ENCODE measurements at places on chromosomes 2 and 18.

- DNase-seq, result no peak
These were observed 219.0 kb upstream of the DSEL start for GRCh38 chr18:67735506-67735905.

GRCh38 chr2:151027151-151027550 lies 234.5 kb downstream of the RBM43 start:
- DNase-seq, result no peak

- peak; percentile 36 for DNase-seq
These were observed at the start of gene HK2 for GRCh38 chr2:74833418-74834233. Gene HK2 (plus strand): TSS chr2:74834127. CDS start chr2:74834581, 454 bp downstream.

- no peak for DNase-seq
These were observed 115.3 kb upstream of the CELF4 start for GRCh38 chr18:37680911-37681310.

DNA sequence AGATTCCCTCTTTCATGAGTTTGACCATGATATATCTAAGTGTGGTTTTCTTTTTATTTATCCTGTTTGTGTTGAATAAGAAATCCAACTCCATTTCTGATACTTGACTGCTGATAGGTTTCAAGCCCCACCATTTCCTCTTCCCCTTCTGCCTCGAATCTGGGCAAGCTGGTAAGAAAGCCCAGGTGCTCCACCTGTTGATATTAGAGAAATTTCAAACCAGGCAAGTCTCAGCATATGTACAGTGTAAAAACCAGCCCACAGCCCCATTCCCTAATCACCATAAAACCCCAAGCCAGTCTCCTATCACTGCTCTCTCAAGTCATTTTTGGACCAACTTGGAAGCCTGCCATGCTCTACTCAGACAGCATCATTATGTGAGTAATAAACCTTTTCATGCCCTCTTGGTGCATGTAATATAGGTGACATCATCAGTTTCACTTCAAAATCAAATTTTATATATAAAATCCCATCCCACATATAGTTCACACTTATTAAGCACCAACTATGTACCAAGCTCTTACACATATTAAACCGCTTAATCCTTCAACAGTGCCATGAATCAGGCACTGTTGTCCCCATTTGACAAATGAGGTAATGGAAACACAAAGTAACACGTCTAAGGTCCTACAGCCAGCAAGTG lies 46.6 kb downstream of the SMAD2 start:
- DNase-seq, result no peak

GRCh38 chr2:50974940-50975339 lies 57.0 kb downstream of the NRXN1 start:
- no peak for DNase-seq

GRCh38 chr18:44835703-44836102 lies 155.0 kb downstream of the SETBP1 start:
- no peak for DNase-seq

DNA sequence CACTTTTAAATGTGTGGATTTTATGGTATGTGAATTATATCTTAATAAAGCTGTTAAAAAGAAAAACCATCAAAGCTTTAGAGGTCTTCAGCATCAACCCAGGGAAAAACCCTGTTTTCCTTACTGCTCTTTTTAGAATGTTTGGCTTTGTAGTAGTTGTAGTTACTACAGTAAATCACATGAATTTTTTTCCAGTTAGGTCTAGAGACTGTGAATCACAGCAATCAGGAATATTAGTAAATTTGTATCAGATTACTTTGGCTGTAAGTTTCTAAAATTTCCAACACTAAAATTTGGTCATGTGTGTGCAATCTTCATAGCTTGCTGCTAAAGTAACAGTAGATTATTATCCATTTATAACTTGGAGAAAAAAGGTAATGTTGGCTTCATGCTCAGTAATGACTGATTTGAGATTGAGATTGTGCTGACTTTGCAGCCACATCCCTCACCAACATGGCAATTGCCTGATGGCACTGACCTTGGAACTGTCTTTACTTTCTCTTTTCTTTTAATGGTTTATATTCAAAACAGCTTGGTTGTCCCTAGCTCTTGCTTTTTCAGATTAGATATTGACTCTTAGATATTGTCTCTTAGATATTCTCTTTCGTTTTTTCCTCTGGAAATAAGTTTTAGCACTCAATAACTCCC lies 41.1 kb downstream of the LCLAT1 start:
- DNase-seq, result no peak

- DNase-seq, result no peak
These were observed 1062.7 kb downstream of the DSC3 start for GRCh38 chr18:29979881-29980280.

DNA sequence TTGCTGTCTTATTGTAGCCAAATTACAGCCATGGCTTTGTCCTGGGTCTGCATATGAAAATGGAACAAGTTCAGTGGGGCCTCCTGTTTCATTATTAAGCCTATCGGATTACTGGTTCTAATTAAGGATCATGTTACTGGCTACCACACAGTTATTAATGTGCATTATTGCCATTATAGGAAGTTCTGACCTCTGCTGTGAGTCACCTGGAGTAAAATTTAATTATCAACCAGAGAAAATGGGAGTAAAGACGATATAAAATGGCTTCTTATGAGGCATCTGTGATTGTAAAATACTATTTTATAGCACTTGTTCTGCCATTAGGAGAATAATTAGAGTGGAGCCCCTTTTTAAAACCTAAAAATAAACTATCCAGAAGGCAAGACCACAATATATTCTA lies 143.3 kb upstream of the ITGB6 start:
- DNase-seq, result no peak

GRCh38 chr2:161992531-161992930 lies 81.5 kb downstream of the DPP4 start:
- DNase-seq, result no peak

DNA sequence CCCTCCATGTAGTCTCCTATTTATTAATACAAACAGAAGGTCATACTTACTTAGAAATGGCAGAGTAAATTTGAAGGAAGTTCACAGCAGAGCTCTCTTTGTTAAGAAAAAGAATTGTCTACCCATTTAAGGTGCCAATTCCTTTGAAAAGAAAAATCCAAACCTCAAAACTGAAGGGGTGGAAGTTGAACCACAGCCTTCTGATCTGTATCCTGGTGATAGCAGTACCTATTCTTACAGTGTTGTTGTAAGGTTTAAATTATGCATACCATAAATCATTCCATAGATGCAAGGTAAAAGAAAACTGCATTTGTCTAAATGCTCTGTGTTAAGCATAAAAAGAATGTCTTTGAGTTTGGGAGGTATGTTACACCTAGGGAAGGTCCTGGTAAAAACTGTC lies 47.6 kb downstream of the COBLL1 start:
- no peak for DNase-seq

- DNase-seq, result no peak
These were observed 43.2 kb upstream of the CAB39 start for GRCh38 chr2:230669386-230669950.

GRCh38 chr18:47484068-47484467 lies 232.6 kb upstream of the SKOR2 start:
- DNase-seq, result no peak

- no peak for DNase-seq
These were observed 35.4 kb upstream of the FSHR start for GRCh38 chr2:49189512-49190225.
